ENCODE measurements at places on chromosomes 12 and 14.

GRCh38 chr14:90785471-90785870, 30.8 kb downstream of the TTC7B start:
- peak; percentile 28 for DNase-seq

GRCh38 chr12:115871714-115872113, 405.8 kb downstream of the MED13L start:
- DNase-seq, result peak; percentile 67

- DNase-seq, result no peak
These were observed 11.4 kb upstream of the ATP2A2 start for GRCh38 chr12:110269622-110270124.

GRCh38 chr12:13595536-13596443, 385.6 kb downstream of the GRIN2B start:
- DNase-seq, result no peak

- DNase-seq, result peak; percentile 12
These were observed 413 bp upstream of the ALX1 start for GRCh38 chr12:85279449-85280164.

- no peak for DNase-seq
These were observed 75.9 kb upstream of the ANO2 start for GRCh38 chr12:6020930-6021329.

GRCh38 chr12:59940631-59941342, 345.0 kb downstream of the SLC16A7 start:
- DNase-seq, result no peak

- no peak for DNase-seq
These were observed 75.6 kb downstream of the GALNT4 start for GRCh38 chr12:89448951-89449371.

- no peak for DNase-seq
These were observed 7.2 kb downstream of the CD9 start for GRCh38 chr12:6207259-6207925.

GRCh38 chr12:113930249-113930648, 35.9 kb downstream of the RBM19 start:
- no peak for DNase-seq

GRCh38 chr12:58302487-58303011, 361.2 kb downstream of the ATP23 start:
- DNase-seq, result no peak

GRCh38 chr12:124904306-124905098, 9.9 kb downstream of the UBC start:
- DNase-seq, result no peak

DNA sequence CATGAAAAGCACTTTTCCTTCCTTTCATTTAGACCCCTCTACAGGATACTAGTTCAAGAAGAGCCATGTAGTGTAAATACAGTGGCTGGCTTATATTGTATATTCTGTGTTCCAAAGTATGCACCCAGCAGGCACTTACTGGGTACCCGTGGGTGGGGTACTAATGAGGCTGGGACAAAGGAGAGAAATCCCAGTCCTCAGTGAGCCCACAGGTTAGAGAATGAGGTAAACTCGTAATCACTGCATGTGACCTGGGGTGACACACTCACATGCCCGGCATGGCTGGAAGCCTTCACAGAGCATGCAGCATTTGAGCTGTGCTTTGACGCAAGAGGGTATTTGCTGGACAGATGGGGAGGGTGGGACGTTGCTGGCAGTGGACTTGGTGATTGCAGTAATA, 17.1 kb downstream of the SLC24A4 start:
- no peak for DNase-seq

- DNase-seq, result no peak
These were observed 247.5 kb downstream of the SEC23A start for GRCh38 chr14:38855513-38855912.

GRCh38 chr12:12511895-12512711, 50.6 kb downstream of the DUSP16 start:
- DNase-seq, result no peak

GRCh38 chr14:22484632-22485031, 104.4 kb downstream of the DAD1 start:
- no peak for DNase-seq

- DNase-seq, result no peak
These were observed 241.1 kb downstream of the SPTSSA start for GRCh38 chr14:34220921-34221320.

DNA sequence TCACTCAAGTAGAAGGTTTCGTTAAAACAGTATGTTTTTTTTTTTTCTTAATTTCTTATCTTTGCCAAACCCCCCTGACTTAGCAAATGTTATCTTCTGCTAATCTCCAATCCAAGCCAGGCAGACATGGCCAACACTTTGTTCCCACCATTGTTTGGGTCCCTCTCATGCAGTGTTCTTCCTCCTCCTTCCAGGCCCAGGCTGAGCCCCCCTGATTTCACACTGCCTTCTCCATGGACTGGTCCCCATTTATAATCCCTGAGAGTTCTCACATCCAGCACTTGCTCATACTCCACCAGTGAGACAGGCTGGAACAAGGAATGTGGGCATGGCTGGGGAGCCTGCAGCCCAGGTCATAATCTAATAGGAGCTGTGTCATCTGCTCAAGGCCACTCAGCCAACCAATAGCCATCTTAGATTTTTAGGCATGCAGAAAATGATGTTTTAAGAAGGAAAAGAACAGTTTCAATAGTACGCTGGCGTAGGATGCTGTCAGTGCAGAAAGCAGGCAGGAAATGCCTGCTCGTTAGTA, 238.4 kb upstream of the CCDC196 start:
- no peak for DNase-seq

DNA sequence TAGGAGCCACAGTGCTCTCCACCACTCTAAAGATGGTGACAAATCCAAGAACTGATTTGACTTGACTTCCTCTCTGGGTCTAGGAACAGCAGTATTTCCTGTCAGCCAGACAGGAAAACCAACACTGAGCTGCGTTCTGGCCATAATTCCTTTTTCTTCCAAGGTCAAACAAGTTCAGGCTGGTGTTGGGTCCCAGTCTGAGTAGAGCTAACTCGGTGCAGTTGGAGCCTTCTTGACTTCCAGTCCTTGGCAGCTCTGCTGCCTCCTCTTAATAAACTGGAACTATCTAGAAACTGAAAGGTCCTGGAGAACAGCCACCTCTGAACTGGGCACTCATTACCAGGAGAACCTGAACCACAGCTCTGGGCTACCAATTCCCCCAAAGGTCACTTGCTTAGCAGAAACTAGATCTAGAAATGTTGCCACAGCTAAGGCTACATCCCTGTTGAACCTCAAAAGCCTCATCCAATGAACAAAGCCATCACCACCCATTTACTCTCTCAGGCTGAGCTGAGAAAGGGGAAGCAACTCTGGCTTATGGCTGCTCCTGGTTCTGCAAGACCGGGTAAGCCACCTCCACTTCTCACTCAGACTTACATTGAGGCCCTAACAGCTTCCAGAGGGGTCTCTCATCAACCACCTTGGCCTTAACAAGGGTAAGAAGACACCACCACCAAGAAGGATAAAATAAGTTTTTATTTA, 27.7 kb downstream of the MAX start:
- no peak for DNase-seq

DNA sequence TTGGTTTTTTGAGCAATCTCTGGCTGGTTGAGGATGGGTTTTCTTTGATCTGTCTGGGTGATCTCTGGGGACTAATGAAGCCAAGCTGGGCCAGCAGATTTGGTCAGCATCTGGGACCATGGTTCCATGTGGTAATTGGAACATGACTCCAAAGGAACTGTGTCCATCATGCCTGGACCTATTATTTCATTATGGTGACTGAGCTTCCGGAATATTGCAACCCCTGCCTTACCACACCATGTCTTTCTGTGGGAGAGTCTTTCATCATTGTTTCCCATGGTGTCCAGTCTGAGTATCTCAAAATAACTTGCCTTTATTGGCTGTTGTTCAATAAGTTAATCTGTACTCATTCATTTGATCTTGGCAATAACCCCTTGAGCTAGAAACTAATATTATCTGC, 624.9 kb upstream of the TBX3 start:
- no peak for DNase-seq

GRCh38 chr12:61272441-61272840, 987.8 kb upstream of the USP15 start:
- DNase-seq, result no peak

DNA sequence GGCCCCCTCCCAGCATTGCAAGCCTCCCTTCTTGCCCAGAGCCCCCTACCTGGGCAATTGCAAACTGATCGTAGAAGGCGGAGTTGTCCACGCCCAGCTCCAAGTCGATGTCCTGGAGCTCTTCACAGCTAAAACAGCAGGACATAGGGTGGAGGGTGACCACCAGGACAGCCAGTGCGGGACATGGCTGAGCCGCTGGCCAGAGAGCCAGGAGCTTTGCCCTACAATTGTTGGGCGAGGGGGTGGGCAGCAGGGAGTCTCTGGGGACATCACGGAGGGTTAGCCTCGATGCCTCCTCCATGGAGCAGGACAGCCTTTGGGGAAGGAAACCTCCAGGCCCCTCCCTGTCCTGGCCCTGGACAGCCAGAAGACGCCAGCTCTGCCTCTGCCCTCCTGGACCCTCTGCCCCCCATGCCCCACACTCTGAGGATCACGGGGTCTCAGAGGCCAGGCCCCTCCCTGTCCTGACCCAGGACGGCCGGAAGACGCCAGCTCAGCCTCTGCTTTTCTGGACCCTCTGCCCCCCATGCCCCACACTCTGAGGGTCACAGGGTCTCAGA, 9.4 kb downstream of the TMEM179 start:
- no peak for DNase-seq

DNA sequence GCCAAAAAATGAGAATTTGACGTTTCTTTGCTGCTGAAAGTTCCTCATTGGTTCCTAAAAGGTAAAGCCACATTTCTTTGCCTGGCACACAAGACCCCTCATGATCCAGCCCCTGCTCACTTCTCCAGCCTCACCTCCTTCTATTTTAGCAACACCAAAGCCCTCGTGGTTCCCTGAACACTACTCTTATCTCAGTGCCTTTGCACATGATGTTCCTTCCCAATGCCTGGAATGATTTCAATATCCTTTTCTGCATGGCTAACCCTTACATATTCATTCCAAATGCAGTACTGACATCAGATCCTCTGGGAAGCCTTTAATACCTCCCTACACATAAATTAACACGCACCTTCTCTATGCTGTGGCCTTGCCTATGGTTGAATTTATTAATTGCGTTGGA, 39.9 kb downstream of the GLT8D2 start:
- DNase-seq, result no peak

- no peak for DNase-seq
These were observed 53.9 kb downstream of the ACACB start for GRCh38 chr12:109170324-109170723.

DNA sequence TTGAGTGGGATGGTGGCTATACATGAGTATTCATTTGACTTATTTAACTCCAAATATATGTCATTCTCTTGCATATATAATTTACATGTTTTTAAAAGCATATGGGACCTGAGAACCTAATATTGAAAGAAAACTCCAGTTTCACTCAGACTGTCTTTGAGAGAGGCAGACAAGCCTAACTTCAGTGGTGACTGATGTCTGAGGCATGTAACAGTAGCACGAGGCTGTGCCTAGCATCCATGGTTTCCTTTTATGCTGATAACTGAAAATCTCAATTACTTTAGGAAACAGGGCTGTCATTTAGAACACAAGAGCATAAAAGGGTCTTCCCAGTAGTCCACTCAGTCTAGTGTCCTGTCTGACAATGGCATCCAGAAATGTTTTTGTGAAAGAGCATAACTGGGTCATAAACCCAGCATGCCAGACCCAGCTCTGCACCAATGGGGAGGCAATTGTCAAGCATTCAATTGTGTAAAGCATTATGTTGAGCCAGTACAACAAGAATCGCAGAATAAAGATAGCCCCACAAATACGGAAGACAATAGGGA, 24.3 kb downstream of the MAPK1IP1L start:
- DNase-seq, result no peak

GRCh38 chr14:60753264-60754119, 18.9 kb downstream of the MNAT1 start:
- DNase-seq, result no peak

DNA sequence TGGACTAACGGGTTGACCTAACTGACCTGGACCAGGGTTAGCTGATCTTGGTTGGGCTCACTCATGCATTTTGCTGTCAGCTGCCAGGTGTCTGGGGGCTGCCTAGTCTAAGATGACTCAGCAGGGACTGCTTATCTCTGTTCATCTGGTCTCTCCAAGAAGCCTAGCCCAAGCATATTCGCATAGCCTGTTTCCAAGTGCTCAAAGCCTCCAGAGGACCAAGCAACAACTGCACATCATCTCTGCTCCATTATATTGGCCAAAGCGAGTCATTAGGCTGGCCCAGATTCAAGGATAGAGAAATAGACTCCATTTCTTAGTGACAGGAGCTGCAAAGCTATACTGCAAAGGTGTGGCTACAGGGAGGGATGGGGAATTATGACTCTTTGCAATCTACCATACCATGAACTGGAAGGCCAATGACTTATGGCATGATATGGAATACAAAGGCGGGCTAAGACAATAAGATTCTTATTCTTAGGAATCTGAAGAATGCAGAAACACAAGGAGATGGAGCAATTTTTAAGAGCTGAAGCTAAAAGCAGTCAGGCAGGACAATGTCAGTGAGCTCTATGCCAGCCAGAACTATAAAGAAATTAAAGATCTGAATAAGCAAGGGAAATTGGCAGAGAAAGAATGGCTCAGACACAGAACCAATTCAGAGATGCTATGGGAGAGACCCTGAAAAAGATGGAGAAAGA, 194.6 kb upstream of the FSCB start:
- no peak for DNase-seq

- DNase-seq, result no peak
These were observed 5.1 kb downstream of the TBK1 start for GRCh38 chr12:64457032-64457431.

DNA sequence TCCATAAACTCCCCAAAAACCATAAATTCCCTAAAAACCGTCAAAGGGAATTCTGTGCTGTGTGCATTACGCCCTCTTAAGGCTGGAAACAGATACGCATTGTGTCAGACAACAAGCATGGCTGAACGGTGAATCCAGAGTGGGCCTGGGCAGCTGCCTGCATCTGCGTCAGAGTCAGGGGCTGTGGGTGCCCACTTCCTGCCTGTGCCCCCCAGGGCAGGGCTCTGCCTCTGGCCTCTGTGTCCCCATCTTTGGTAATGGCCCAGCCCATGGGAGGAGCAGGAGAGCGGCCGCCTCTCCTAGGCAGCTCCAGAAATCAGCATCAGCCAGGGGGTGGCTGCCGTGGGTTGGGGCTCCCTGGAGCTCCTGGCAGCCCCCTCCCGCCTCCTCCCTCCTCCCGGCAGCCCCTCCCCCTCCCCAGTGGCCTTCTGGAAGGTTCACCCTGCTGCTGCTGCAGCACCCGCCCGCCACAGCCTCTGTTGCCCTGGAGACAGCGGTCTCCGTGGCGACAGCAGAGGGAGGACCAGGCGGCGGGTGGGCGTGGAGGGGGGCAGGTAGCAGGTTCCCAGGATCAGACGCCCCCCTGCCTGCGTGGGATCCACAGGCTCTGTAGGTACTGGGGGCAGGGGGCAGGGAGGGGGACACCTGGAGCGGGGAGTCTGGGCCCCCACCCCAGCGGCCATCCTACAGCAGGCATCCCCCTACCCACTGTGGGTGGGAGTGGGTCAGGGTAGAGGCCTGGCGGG, 5.9 kb downstream of the MMP17 start:
- peak; percentile 58 for DNase-seq

GRCh38 chr14:75221797-75222196, 45.4 kb upstream of the TMED10 start:
- no peak for DNase-seq

GRCh38 chr14:23060536-23061260, 3.4 kb upstream of the CDH24 start:
- DNase-seq, result no peak

GRCh38 chr12:75389706-75390105, 1.2 kb upstream of the GLIPR1L2 start:
- no peak for DNase-seq

Measured in HEK293T (cell line).